NCI-H2081 (cell line): ENCODE measurements at places on chromosomes 2 and 18.

DNA sequence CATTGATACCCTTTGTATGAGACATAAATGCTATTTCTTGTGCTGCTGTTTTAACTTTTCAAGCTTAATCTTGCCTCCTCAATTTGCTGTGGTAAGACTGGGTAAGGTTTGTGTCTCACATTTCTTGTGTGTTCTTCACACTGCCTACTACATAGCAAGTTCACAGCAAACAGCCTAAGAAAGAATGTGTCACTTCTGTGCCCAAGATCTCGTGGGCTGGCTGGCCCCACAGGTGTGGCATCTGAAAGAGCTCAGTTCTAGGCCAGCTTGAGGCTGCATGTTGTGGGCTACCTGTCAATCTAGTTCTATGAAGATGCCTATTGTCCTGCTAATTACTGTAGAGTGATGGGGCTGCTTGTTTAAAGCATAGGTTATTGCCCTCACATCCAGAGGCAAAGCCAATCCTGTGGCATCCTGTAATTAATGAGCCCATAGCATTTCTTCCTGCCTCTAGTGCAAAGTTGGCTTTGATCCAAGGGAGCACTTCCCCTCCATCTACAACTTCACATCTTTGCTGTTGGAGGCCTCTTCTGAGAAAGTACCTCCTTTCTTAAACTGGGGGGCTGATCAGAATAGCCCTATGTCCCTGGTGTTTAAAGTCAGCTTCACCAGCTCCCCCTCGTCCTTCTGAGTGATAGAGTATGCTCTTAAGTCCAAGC is 40.9 kb upstream of the ASPRV1 start:
- DNase-seq = no peak

DNA sequence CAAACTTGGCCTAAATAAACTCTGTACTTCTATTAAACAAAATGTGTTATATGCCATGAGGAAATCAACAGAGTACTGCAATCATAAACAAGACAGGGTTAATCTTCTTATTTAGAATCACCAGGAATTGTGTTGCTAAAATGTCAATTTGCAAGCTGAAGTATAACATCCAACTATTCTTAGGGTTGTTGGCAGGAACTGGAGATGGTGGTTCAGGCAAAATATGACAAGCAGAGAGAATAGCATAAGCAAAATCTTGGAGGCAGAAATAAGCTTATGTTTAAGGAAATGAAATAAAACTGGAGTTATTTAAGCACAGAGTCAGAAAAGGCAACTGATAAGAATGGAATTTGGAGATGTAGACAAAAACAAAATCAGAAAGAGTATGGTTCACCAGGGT is 463.8 kb upstream of the SLC8A1 start:
- no peak for DNase-seq

GRCh38 chr2:64220894-64221617 is 76.8 kb upstream of the PELI1 start:
- no peak for DNase-seq

GRCh38 chr18:66638856-66639629 is 35.2 kb upstream of the CDH19 start:
- DNase-seq = no peak

DNA sequence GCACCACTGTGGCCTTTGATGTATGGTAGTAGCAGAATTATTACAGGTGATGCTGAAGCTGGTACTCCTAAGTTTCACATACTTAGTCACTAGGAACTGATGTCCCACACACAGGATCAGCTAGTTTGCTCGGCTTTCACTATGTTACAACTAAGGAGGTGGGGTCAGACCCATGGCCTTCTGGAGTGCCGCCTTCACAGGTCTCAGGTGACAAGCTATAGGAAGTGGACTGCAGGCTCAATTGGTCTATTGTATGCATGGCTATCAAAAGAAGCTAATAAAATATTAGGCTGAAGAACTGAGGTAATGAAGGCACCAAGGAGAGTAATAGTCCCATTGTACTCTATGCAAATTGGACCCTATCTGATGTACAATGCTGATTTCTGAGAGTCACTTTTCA is 170.6 kb downstream of the DLGAP1 start:
- DNase-seq = no peak

- DNase-seq = no peak
These were observed 27.6 kb upstream of the CDC42EP3 start for GRCh38 chr2:37698931-37699481.

GRCh38 chr2:38099099-38100028 is 23.4 kb upstream of the CYP1B1 start:
- no peak for DNase-seq

DNA sequence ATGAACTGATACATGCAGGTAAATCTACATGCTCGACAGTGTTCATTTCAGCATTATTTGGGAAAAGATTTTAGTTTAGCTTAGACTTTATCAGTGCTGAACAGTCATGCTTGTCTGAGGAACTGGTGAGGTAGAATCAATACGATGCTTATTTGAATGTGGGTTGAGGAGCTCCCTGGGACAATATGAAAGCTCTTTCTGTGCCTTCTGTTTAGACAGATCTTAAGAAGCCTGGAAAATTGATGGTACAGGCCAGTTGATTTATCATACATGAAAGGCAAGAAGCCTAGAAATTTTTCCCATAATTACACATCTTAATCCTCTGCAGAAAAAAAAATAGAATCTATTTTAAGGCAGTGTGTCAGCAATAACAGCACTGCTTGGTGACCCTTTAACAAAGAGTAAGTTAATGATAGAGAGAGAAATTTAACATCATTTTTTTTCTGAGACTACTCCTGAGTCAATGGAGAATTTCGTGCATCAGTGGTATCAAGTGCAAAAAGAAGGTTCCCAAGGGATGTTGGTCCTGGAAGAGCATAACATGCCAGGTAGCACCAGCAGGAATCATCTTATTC is 252.2 kb upstream of the CDH20 start:
- no peak for DNase-seq

DNA sequence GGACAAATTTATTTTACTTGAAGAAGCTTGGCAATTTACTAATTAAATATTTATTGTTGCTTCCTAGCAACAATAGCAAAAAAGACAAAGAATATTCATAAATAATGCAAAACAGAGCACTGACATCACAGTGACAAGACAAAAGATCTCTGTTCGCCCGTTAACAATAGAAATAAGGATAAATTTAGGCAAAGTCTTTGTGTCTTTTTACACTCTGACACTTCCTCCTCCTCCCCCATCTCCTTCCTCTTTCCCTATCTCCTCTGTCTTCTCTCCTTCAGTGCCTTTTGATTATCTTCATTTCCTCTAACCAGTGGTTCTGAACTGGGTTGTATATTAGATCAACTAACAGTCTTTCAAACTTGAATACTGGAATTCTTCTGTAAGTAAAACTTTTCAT is 808.4 kb downstream of the ERBB4 start:
- DNase-seq = no peak

DNA sequence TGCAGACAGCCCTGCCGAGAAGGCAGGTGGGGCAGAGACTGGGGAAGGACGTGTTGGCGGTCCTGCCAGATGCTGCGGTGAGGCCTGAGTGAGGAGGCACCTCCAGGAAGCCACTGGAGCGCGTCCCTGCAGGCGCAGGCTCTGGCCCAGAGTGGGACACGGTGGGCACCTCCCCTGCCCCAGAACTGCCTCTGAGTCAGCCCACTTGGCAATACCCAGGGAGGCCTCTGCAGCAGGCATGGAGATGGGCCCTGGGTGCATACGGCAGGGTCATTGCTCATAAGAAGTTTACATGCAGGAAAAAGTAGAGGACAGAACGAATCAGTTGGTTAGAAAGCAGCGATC is 195.9 kb downstream of the TFCP2L1 start:
- DNase-seq = no peak

DNA sequence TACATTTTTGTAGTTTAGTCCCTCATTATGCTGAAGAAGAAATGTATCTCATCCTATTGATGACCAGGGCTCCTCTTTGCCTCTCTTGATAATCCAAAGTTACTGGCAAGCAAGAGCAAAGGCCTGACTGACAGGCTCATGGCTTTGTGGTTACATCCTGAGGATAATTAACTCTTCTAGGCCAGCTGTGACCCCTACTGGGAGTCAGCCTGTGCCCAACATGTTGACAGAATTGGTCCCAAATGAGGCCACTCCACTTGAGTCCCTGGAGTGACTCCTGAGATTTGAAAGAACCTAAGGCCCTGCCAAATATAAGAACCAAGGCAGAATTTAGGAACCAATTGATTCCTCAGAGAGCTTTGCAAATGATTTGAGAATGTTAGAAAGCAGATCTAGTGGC is 973.8 kb upstream of the CELF4 start:
- DNase-seq = no peak

DNA sequence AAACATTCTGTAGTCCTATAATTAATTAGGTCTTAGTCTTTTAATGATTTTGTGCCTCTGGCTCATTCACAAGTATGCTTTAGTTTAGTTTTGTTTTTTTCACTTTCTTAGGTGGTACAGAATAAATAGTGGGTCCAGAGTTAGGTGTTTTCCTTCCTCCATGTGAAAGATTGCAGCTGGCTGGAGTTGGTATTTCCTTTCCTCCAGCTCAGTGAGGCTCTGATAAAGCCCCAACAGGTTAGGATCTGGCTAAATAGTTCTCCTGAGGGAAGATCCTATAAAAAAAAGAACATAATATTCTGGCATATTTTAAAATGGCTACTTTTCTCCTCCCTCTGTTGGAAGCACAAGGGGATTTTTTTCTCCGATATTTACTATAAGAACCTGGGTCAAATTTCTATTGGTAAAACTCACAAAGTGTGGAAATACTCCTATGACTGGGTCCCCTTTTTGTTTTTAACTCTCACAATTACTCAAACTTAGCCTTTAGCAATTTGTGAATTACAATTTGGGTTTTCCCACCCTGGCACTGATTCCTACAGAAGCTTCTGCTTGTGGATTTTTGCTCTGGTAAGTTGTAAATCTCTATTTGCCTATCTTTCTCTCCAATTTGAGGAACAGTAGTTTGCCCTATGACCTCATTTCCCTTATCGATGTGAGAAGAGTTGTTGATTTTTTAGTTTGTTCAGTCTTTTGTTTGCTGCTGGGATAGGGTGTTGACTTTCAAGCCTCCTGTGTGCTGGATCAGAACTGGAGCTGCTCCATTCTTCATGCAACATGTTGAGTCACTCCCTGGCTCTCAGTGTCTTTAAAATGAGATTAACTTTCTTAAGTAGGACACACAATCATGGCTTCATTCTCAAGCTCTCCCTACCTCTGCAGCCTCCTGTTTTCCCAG is 500.9 kb downstream of the RNF144A start:
- DNase-seq = no peak

GRCh38 chr2:95333888-95334338 is 36.8 kb downstream of the KCNIP3 start:
- no peak for DNase-seq
